ENCODE measurements at places on chromosomes 1 and 21.

DNA sequence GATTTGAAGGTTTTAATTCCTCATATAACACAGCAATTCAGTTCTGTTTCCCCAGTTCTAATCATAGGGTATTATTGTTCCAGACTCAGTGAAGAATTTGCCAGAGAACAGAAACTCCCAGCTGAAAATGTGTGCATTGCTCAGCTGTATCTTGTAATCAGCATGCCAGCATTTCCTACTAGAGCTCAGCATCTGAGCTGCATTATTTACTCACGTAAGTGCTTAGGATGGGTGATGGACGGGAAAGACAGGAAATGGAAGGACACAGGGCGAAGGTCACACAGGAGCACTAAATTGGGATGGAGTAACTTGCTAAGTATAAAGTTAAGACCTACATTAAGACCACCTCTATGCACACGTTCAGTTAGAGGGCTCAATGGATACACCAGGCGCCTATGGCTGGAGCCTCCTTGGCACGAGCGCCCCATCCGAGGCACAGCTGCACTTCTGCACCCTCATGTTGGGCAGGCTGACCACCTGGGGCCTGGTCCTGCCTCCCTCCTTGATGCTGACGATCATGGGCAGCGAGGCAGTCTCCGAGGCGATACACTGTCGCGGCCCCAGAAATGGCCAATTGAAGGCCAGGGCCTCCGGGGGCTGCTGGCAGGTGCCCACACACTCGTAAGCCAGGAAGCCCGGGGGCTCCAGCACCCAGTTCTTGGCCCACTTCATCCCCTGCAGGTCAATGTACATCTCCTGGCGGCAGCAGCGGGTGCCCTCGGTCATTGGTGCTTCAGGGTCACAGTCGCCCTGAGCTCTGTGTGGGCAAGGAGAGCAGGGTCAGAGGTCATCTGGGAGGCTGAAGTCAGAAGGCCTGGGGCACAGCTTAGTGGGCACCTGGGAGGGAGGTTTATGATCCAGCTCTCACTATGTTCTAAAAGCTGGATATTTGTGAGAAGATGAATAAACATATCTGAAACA is 3.7 kb downstream of the LEFTY2 start:
- DNase-seq, result no peak

DNA sequence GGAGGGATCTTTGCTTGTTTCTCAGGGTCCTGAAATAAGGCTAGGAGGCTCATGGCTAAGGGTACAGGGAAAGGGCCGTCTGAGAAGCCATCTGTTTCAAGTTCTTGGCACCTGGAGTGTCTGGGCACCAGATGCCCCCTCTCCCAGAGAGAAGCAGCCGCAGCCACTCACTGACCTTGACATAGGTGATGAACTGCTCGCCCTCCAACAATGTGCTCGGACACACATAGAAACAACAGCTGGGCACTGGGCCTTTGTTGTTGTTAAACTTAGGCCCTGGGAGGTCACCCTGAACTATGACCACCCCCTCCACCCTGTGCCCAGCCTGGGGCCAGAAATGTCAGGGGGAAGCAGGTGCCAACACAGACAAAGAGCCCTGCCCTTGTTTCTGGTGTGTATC is 9.2 kb upstream of the TNNI1 start:
- no peak for DNase-seq

- DNase-seq, result no peak
Measured at GRCh38 chr1:160624464-160624863, 22.4 kb downstream of the SLAMF1 start.

GRCh38 chr1:101438359-101438758 is 201.5 kb downstream of the S1PR1 start:
- DNase-seq, result no peak

- DNase-seq, result no peak
Measured at GRCh38 chr1:160086456-160086892, 5.1 kb downstream of the KCNJ9 start.
